Upper lobe of right lung (tissue), 1 donor: ENCODE measurements at places on chromosomes 11 and 22. TPM values are rescaled to one million over a fixed set of nuclear protein-coding genes. Genes with fewer than 3 reads are reported as not detected.

GRCh38 chr11:119339589-119340334, 921 bp downstream of the C1QTNF5 start:
- DNase-seq: peak; percentile 89

DNA sequence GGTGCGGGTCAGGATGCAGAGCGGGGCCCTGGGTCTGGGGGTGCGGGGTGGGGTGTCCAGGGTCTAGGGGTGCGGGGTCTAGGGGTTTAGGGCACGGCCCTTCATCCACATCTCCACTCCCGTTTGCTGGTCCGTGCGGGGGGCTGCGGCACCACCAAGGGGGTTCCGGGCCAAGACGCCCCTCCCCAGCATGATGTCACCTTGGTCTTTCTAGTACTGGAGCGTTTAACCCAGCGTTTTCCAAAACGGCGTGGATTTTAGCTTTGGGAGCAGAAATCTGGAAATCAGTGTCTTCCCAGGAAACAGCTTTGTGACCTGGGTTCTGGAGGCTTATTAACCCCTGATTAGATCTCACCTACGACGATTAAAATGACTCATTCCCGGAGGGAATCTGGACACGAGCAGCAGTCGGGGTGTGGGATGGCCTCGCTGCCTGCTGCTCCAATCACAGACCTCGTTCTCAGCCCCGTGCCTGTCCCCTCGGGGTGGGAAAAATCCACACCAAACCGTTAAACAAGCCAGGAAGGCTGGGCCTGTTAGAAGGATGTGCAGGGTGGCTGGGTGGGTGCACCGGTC, 759 bp downstream of the AP2A2 start:
- DNase-seq: no peak

ADM2 gene
- total RNA-seq: 2.6 TPM

OR52D1 gene
- not detected for total RNA-seq

FOLR1 gene
- total RNA-seq: 163 TPM

- no peak for DNase-seq
Observed at GRCh38 chr11:21122523-21122922, 453.1 kb downstream of the NELL1 start.

PKNOX2 gene
- total RNA-seq: 17.8 TPM

DNA sequence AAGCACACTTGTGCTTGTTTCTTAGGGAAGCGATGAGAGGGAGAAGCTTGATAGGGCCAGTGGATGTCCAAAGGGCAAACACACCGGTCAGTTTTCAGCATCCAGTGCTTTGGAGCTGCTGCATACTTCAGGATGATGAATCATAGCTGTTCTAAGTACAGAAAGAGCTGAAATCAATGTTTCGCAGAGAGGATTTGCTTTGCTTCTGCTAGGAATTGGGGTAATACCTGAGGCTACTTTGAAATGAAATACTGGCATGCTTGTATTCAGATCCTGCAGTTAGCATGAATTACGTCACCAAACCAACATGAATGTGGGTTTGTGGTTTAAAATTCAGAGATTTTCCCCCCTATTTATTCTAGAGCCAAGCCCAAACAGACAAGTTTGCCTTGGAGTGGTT, 41.7 kb upstream of the SC5D start:
- no peak for DNase-seq
